ENCODE measurements at places on chromosomes 16 and 17.

GRCh38 chr17:42322382-42323267 lies 34.3 kb downstream of the STAT5A start:
- peak; percentile 71 for DNase-seq

GRCh38 chr17:62657690-62658089 lies 30.2 kb downstream of the MRC2 start:
- DNase-seq, result no peak

DNA sequence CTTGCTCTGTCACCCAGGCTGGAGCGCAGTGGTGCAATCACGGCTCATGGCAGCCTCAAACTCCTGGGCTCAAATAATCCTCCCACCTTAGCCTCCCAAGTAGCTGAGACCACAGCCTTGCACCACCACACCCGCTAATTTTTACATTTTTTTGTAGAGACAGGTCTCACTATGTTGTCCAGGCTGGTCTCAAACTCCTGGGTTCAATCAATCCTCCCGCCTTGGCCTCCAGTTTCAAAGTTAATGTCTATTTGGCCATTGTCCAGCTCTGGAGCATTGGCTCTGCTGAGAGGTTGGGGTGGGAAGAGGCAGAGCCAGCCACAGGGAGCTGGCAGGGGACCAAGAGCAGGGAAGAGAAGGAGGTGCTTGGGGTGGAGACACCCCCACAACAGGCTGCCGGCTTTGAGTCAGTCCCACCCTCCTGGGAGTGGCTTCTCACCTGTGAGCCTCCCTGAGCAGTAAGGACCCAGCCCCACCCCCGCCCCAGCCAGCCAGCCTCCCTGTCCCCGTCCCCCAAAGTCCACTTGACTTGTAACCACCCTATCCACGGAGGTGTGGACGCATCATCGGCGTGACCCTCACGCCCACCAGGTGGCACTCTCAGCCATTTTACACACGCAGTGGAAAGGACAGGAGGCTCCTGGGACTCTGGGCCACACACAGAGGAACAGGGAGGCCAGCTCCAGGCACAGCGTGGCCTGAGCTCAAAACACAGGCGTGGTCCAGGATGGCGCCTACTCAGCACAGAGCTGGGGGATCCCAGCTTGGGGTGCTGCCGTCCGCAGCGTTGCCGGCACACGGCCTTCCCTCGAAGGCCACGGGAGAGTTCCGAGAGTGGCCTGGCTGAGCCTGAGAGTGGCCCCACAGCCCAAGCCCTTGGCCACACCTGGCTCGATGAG lies 22.8 kb upstream of the PVALEF start:
- peak; percentile 47 for DNase-seq

DNA sequence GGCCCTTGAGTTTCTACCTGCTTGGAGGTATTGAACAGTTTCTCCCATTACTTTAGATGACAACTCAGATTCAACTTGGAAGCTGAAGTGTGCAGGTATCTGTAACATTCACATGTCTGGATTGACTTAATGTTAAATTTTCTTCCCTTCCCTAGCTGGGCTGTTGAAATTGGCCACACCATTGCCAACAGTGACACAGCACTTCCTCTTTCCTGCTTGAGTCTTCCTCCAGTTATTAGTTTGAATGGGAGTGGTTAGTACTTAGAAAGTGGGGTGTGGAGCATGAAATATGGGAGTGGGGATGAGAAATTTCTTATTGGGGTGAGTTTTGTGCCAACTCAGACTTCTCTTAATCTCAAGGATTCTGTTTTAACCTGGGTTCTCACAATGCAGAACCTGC lies 454.9 kb downstream of the KCNJ2 start:
- no peak for DNase-seq

GRCh38 chr16:53771655-53772497 lies 67.9 kb downstream of the FTO start:
- DNase-seq, result no peak

GRCh38 chr16:53888222-53888621 lies 184.3 kb downstream of the FTO start:
- no peak for DNase-seq

DNA sequence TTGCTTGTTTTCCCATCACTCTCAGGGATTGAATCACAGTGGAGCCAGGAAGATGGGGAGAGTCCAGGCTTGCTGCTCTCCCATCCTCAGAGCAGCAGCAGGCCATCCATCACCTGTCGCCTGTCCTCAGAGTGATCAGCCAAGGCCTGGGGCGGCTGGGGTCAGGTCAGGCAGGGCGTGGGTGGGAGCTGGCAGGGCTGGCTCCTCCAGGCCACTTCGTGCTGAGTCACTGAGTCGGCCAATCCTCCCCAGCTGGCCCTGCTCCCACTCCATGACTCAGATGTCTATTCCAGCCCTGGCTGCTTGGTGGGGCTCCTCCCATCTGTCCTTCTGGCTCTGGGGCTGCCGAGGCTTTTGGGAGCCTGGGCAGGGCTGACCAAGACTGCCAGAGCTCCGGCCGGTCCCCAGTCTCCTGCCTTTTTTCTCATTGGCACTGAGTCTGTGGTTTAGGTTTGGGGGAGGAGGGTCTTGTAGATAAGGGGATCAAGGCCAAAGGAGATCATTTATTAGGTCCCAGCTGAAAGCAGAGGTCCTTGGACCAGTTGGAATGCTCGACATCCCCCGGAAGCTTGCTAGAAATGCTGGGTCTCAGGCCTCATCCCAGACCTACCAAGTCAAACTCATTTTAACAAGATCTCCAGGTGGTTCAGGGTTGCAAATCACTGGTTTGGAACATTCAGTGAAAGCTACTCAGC lies 72.7 kb downstream of the ABCC1 start:
- peak; percentile 89 for DNase-seq

DNA sequence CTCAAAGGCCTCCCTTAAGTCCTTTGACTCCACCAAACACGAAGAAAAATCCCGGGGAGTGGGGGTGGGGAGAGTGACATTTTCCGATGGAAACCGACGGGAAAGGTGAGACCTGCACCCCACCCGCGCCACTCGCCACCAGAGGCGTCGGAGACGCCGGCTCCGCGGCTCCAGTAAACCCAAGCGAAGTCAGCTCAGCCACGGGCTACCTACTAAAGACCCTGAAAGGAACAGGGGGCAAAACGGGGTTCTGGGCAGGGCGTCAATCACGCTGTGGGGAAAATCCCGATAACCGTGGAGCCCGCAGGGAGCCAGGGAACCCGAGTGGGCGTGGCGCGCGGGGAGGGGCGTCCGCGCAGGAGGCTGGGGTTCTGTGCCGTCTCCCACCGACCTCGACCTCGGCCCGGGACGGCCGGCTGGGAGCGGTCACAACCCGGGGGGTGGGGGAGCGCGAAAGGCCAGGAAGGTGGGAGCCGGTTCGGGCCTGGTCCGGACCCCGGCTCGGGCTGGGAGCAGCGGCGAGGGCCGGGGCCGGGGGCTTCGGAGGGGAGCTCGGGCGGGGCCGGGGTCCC lies 565 bp downstream of the WDR45B start:
- no peak for DNase-seq

- DNase-seq, result no peak
These were observed 959 bp upstream of the SPPL2C start for GRCh38 chr17:45843722-45844121.

- no peak for DNase-seq
These were observed 183.5 kb downstream of the PHKB start for GRCh38 chr16:47644661-47645060.

- DNase-seq, result no peak
These were observed 11.8 kb downstream of the BCAR1 start for GRCh38 chr16:75239542-75240122.

GRCh38 chr16:85935974-85936760 lies 37.2 kb downstream of the IRF8 start:
- no peak for DNase-seq

DNA sequence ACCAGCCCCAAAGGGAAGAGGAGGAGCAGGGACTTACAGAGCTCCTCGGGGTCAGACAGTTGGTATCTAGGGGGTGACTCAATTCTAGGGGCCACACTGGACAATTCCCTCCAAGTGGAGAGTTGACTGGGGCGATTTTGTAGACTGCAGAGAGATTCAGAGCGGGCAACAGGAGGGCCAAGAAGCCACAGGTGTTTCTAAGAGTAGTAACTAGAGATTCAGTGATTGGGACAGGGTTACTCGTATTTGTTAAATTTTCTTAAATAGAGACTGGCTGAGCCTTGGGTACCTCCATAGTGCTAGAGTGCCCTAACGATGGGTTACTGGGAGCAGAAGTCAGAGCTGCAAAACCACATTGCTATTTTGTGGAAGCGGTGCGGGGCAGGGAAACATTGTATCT lies 3.3 kb upstream of the INPP5K start:
- no peak for DNase-seq

- no peak for DNase-seq
These were observed 13.5 kb downstream of the SLC38A7 start for GRCh38 chr16:58670946-58671583.

GRCh38 chr16:81987706-81988105 lies 23.6 kb downstream of the SDR42E1 start:
- no peak for DNase-seq

GRCh38 chr17:51107778-51108177 lies 12.9 kb downstream of the SPAG9 start:
- DNase-seq, result no peak

DNA sequence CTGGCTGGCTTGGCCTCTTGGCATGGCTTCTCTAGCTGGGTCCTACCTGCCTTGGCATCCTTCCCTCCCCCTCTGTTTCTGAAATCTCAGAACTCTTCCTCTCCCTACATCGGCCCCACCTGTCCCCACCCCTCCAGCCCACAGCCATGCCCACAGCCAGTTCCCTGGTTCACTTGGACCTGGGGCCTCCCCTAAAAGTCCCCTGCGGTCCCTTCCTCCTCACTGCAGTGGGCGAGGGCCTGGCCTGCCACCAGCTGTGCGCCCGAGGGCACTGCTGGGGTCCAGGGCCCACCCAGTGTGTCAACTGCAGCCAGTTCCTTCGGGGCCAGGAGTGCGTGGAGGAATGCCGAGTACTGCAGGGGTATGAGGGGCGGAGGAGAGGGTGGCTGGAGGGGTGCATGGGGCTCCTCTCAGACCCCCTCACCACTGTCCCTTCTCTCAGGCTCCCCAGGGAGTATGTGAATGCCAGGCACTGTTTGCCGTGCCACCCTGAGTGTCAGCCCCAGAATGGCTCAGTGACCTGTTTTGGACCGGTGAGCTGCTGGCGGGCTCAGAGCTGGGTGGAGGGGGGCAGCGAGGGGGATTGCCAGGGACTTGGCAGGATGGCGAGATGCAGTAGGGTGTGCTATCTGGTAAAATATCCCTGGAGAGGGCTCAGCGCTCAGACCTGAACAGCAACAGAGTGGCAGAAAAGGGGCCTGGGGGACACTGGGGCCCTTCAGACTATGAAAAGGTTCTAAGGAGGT lies 14.1 kb downstream of the MIEN1 start:
- no peak for DNase-seq

- no peak for DNase-seq
These were observed 103.2 kb downstream of the NTN1 start for GRCh38 chr17:9124554-9124935.

- DNase-seq, result no peak
These were observed 20.5 kb downstream of the MNT start for GRCh38 chr17:2380226-2380922.

DNA sequence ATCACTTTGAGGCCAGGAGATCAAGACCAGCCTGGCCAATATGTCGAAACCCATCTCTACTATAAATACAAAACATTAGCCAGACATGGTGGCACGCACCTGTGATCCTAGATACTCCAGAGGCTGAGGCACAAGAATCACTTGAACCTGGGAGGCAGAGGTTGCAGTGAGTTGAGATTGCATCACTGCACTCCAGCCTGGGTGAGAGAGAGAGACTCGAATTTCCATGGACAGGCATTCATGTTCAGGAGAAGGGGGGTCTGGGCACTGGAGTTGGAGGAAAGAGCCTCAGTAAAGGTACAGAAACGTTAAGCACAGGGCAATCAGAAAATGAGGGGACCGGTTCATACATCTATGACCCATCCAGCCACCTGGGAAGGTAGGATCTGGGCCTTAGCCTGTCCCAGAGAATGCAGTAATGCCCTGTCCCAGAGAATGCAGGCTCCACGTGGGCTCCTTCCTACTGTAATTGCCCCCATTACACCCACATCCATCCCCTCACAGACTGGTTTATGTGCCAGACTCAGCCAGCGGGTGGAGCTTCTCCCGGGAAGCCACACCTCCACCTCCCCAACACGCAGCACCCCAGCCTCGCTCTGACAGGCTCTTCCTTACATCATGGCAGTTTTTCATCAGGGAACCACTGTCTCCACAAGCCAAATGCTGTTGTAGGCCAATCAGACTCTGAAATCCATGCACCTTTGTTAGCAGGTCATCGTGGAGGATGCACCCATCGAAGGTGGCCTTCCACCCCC lies 21.6 kb upstream of the ARL4D start:
- no peak for DNase-seq

Data from LNCaP clone FGC (cell line).